Left renal cortex interstitium (tissue), 4 donors: ENCODE measurements at places on chromosomes 3 and 15. TPM values are rescaled to one million over a fixed set of nuclear protein-coding genes. Genes with fewer than 3 reads are reported as not detected.

DNA sequence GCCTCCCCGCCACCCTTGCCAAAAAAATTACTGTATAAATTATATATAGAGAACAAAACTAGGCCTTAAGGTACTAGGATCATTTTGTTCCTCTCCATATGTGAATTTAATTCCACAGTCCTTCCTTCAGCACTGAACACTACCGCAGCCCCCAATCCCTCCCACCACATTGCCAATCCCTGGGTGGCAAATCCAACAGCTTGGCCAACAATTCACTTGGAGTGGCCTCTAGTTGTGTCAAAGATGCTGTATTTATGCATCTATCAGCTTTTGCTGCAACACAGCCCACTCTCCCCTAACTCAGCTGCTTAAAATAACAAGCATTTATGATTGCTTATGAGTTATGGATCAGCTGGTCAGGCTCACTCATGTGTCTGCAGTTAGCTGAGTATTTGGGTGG, 18.6 kb downstream of the GPD1L start:
- DNase-seq: no peak

DNA sequence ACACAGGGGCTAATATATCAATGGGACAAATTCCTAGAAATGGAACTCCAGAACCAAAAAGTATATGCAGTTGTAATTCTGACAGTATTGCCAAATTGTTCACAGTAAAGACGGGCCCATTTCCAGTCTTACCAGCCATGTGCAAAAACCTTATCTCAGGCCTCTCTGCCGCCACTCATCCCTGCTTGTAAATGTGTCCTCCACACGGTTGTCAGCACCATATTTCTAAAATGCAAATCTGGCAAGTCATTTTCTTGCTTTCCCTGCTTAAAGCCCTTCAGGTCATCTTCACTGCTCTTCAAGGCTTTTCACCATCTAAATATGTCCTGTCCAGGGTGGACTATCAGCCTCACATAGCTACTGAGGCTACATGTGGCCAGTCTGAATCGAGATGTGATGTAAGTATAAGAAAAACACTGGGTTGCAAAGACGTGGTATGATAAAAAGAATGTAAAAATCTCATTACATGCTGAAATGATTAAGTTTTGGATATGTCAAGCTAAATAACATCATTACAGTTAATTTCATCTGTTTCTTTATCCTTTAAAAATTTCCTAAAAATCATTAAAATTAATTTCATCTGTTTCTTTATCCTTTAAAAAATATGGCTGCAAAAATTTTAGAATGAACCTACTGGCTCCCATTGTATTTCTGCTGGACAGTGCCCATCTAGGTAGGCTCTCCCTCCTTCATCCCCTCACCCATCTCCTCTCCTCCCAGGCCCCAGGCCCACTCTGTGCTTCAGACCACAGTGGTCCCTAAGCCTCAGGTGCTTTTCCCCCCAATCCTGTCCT, 980 bp downstream of the PARP9 start:
- DNase-seq: no peak

ETV5 gene
- polyA plus RNA-seq: 33.5 TPM

DNA sequence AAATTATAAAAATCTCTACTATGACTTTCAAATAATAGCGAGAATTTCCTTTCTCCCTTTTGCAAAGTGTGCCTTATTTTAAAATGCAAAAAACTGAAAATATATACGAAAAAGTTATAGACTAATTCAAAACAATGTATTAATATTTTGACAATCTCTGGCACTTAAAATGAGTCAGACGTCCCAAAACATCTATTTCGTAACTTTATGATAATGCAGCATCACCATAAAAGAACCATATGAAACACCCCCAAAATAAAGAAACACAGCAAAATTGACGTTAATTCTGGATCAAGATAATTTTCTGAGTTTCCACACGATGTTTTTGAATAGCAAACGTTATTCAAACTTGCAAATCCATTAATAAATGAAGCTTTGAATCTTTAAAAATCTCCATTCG, 1.0 kb downstream of the COPS2 start:
- no peak for DNase-seq

DNA sequence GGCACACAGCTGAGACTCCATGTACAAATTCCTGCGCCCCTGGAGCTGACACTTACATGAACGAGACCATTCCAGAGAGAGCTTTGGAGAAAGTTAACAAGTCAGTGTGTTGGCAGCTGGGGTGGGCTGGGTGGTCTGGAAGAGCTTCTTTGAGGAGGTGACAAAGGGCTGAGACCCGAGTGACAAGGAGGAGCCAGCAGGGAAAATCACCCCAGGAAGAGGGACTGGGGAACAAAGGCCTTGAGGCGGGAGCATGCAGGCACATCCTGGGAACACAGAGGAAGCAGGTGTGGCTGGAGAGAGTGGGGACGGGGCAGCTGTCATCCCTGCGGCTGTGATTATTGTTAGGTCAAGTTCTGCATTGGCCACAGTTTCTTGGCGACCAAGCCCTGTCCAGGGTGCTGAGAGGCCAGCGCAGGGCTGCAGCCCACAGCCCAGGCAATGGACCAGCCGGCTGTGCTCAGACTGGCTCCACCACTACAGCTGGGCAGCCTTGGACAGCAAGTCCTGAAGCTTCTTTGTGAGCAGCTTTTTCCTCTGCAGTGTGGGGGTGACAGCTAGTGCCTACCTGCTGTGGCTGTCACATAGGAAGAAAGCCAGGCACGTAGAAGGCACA, 34.2 kb upstream of the PRR23E start:
- DNase-seq: no peak

DNA sequence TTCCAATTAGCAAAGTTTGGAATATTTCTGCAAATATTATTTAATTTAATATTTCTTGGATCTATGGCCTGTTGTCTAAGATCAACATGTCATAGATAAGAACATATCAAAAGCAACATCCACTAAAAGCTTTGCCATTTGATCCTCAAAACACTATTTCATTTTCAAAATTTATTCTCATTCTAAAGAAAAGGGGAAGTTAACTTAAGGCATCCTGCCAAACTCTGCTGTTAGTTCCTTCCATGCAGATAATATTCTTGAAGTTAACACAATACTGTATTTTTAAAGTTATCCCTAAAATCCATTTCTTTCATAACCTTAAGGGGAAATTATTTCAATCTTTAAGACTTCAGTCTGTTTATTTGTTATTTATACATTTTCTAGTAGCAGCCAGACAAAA, 28.2 kb upstream of the GBE1 start:
- DNase-seq: no peak

C3orf49 gene
- not detected for polyA plus RNA-seq

- DNase-seq: no peak
Measured at GRCh38 chr3:3353153-3353552, 173.7 kb upstream of the CRBN start.

PRR23C gene
- 0.06 TPM for polyA plus RNA-seq

ADAMTS17 gene
- 2.5 TPM for polyA plus RNA-seq

DNA sequence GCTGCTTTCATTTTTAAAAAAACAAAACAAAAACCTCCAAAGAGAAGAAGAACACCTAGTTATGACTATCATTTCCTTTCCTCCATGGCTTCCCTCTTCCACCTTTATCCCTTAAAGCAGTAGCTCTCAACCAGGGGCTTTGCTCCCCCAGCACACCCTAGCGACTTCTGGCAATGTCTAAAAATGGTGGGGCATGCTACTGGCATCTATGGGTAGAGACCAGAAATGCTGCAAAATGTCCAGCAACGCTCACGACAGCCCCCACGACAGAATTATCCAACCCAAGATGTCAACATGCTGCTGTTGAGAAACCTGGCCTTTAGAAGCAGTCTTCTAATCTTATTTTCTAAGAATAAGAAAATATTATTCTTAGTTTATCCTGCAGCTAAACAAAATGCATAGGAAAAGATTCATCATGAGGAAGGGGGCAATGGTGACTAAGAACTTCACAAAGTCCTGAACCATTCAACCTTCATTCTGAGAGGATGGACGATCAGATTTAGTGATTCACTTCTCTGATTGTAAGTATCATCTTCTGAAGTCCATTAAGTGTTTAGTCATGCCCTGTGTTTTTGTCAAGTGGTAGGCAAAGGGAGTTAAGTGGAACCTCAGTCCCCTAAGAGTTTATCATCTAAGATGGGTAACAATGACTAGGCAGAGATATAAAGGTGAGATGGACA, 81.7 kb downstream of the CCNL1 start:
- DNase-seq: no peak

GRCh38 chr3:15726043-15726442, 71.7 kb downstream of the ANKRD28 start:
- DNase-seq: no peak
